AG04450 (cell line): ENCODE measurements at places on chromosomes 11 and 22. TPM values are rescaled to one million over a fixed set of nuclear protein-coding genes. Genes with fewer than 3 reads are reported as not detected.

APOL3 gene
- polyA plus RNA-seq, result 3.7 and 4.2 TPM in 2 replicates

DNA sequence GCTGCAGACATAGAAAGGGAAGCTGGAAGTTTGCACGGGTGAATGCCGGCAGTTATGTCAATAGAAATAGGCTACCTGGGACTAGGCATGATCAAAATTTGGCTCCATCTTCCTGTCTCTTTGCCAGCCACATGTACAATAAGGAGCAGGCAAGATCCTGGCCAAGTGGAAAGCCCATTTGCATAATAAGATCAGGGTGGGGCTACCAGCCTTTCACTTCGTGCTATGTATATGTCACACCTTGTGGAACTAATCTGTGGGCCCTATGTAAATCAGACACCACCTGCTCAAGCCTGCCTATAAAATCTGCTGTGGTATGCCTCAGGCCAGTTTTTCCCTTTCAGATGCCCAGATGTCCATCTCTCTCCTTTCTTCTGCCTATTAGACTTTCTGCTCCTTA lies 79.3 kb upstream of the DRD2 start:
- DNase-seq, result no peak

- peak; percentile 81 for DNase-seq
These were observed 62.5 kb upstream of the PPARA start for GRCh38 chr22:46087816-46088277.

- DNase-seq, result no peak
These were observed 15.9 kb downstream of the PRSS23 start for GRCh38 chr11:86816251-86816726.

GRCh38 chr11:76863196-76863777 lies 2.6 kb downstream of the ACER3 start:
- no peak for DNase-seq

DNA sequence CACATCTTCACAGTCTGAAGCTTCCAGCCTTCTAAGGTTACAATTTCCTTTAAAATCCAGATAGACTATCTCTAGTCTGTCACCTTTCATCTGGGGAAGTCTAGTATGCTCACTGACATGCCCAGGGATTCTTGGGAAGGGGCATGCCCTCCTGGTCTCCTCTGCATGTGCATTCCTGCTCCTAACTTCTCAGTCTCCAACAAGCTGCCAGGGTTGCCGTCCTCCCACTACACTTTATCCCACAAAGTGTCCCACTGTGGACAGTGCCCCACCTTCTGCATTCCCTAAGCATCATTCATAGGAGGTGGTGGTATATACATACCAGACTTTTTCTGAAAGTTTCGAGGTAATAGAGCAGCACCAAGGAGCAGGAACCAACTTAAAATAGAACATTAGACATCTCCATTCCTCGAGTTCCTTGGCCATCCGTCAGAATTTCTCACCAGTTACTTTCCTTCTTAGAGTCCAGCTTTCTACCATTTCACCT lies 28.7 kb downstream of the EIF3F start:
- DNase-seq, result peak; percentile 11

DNA sequence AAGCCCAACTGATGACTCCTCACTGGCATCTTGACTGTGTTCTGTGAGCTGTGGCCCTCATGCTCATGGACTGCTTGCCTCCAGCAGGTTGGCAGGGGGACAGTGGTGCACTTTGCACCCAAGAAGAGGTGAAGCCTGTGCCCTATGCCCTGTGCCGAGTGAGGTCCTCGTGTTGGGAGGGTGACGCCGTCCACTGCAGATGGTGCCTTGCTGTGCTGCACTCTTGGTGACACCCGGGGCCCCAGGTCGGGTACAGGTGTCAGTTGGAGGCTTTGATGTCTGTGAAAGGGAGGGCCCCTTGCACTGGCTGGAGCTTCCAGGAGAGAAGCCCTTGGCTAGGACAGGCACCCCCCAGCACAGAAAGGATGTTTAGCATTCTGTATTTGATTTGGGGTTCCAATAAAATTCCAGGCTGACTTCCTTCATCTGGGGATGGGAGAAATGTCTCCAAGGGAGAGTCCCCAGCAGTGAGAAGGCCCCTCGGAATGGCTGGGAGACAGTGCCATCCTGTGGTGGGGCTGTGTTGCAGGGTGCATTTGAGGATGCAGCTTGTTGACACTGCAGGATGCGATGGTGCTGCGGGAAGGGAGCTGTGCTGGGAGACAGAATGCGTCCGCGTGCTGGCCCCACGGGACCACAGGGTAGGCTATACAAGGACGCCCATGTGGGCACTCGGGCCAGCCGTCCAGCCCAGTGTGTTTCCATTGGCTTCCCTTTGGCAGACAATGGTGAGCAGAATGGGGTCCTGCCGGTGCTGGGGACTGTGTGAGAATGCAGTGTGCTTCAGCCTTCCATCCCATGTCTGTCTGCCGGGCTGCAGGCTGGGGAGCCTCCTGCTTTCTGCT lies 2.5 kb upstream of the ZDHHC8 start:
- no peak for DNase-seq
